Stimulated activated CD8-positive, alpha-beta memory T cell treated with anti-CD3 and anti-CD28 coated beads, Interleukin-7, amount 100 ng/mL, for 48 hours (primary cell): ENCODE measurements at places on chromosomes 5 and 9.

- DNase-seq = no peak
Observed at GRCh38 chr5:107363768-107364167, 307.0 kb downstream of the EFNA5 start.

DNA sequence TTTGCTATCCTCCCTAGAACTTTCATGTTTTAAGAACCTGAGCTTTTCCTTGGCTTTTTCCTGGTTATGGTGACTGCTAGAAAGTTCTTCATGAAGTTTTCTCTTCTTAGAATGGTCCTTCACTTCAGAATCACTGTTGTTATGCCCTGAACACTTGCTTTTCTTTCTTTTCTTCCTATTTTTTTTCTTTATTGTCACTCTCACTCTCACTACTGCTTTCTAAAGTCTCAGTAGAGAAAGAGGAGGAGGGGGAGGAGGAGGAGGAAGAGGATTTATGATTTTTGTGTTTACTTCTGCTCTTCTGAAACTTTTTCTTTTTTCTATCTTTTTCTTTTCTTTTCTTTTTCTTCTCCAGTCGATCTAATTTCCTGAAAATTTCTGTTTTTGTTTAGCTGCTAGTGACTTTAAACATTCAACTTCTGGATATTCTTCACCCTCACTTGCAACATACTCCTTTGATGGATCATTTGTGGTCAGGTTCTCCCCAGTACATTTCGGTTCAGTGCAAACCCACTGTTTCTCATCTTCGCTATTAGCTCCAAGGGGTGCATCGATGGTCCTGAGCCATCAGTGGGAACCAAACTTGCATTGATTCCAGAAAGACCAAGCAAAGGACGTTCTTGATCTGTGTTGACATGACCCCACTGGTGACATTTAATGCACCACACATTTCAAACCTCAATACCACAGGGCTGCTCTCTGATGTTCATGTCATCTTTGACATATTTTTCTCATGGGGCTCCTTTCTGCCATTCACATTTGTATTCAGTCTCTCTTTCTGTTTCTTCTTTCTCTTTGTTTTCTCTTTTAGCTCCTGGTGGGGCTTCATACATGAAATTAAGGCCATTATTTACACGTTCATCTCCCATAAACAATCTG, 81.6 kb upstream of the HAND1 start:
- DNase-seq = no peak

- DNase-seq = no peak
Observed at GRCh38 chr5:158485047-158485446, 614.7 kb downstream of the EBF1 start.

- DNase-seq = no peak
Observed at GRCh38 chr9:35669331-35670145, 4.2 kb upstream of the CA9 start.

DNA sequence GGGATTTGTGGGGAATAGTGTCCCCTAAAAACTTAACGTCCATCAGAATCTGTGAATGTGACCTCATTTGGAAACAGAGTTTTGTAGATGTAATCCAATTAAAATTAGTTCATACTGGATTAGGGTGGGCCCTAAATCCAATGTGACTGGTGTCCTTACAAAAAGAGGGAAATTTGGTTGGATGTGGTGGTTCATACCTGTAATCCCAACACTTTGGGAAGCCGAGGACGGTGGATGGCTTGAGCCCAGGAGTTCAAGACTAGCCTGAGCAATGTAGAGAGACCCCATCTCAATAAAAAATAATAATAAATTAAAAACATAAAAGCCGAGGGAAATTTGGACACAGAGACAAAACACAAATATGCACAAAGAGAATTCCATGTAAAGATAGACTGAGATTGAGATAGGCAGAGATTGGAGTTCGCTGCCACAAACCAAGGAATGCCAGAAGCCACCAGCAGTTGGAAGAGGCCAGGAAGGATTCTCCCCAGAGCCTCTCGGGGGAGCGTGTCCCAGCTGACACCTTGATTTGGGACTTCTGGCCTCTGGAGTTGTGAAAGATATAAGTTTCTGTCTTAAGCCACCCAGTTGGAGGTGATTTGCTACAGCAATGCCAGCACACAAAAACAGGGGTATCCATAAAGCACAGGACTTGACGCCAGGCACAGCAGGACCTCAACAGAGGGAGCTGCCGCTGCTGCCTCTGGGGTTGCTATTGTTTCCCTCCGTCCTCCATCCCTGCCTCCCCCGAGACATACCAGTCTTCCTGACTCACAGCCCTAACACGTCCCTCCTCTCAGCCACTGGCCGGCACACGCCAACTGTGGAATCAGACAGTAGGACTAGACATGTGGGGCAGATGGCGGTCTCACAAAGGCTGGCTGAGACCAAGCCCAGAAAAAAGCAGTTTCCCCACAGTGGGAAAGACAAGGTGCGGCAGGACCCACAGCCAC, 73.8 kb upstream of the IL17B start:
- no peak for DNase-seq

GRCh38 chr5:90334741-90335140, 74.8 kb downstream of the CETN3 start:
- no peak for DNase-seq

DNA sequence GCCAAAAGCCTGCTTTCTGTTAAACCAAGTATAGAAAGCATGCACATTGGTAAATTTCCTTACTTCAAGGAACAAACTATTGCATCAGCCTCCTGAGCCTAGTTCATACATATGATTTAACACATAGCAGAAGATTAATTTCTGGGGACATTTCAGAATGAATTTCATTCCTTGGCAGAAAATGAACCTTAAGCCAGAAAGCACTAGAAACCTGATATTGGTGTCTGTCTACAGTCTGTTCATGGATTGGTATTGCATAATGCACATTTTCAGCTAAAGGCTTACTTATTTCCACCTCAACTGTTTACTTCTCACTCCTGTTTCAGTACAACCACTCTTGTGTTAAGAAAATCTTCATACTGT, 1471.8 kb upstream of the NUDT12 start:
- no peak for DNase-seq

- DNase-seq = no peak
Observed at GRCh38 chr5:179375236-179375685, 30.0 kb upstream of the ADAMTS2 start.

DNA sequence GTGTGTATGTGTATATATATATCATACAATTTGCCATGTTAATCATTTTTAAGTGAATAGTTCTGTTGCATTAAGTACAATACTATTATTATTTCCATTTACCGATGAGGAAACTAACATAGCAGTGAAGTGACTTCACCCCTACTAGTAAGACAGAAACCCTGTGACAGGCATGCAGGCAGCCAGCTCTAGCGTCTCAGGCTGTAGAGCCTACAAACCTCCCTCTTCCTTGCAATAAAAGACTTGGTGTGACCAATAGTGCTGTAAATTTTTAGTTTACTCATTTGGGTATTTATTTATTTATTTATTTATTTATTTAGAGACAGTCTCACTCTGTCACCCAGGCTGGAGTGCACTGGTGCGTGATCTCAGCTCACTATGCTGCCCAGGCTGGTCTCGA, 24.7 kb downstream of the FNBP1 start:
- no peak for DNase-seq

DNA sequence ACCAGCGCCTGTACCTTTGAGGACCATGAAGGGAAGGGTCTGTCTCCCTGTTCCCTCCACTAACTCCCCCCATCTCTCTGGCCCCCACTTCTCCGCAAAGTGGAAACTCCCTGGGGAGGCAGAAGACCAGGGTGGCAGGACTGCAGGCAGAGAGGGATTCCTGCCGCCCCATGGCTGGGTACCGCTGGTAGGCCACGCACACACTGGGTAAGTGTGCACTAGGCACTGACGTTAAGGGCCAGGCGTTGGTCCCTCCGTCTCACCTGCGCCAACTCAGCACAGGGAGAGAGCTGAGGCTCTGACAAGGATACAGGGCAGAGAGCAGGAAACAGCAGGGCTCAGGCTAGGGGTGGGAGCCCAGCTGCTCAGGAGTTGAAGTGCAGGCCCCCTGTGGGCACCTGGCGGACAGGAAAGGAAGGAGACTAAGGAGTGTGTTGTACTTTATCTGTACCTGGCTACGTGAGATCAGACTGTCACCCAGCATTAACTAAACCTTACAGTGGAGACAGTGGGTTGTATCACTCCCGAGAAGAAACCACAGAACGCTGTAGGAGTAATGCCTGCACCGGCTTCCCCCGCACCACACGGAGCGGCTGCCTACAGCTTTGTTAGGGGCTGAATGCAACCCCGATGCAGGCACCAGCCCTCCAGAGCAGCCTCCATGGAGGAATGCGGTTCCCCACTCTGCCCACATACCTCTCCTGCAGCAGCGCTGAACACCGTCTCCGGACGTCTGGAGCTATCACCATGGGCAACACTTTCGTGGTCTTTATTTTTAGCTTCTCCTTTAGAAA, 34.2 kb upstream of the CLPTM1L start:
- DNase-seq = no peak

- no peak for DNase-seq
Observed at GRCh38 chr5:24388448-24388847, 256.3 kb downstream of the CDH10 start.

GRCh38 chr5:159933531-159934485, 17.5 kb downstream of the ADRA1B start:
- no peak for DNase-seq

GRCh38 chr9:109499093-109499630, 1.1 kb upstream of the PTPN3 start:
- no peak for DNase-seq

DNA sequence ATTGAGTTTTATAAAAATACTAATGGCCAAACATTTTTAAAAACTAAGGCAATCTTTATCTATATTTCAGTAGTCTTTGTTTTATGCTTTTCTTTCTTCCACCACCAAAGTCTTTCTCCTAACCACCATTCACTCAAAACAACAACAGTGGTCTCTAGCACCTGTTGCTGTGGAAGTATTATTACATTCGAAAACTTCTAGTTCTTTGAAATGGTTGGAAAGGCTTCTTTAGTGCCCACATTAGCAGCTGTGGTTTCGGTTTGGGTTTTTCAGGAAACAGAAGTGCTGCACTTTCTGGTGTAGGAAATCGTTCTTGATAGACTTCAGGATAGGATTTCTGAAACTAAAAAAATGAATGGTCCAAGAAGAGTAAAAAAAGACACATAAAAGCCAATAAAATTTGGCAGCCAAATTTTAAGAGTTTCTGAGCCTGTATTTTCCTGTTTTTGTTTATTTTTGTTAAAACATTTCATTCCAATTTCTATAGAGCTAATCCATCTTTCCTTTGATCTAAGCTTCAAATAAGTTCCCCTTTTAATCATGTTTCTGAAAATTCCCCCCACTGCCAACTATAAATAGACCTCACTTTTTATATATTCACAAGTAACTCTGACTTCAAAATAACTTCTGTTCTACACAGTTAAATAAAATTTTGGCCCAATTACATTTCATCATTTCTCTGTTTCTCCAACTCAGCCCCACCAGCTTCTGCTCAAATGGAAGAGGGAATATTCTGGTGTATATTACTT, 102.2 kb downstream of the DEPDC1B start:
- DNase-seq = no peak

DNA sequence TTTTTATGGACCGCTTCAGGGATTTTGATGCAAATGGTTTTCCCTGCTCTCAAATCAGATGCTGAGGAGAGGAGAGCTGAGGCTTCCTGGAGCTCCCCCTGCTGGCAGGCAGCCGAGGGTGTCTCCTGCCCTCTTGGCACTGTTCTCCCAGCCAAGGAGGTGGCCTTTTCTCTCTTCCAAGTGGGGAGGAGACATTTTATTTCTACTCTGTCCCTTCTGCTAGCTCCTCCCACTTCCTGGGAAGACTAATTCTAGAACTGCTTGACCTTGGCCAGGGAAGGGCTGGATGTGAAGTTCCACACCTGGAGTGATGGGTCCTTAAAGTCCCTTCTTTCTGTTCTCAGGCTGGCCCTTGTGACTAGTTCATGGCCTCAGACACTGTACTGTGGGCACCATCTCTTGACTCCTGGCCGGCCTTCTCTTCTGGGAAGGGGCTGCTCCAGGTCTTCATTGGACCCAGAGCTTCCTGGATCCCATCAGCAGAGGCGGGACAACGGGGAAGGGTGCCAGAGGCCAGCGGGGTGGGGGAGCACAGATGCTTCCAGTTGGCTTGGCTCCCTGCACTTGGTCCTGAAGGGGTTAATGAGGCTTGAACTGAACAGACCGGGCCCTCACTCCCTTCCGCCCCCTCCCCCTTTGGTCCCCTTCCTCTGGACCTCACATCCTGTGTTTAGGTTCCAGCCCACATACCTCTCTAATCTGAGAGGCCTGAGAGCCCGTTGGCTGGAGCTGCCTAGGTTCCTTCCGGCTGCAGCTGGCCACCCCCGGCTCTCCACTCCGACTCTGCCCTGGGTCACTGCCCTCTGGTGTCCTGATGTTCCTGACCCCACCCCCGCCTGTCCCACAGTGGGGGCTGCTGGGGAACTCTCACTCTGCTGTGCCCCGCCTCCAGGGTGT, 32.1 kb downstream of the PTPA start:
- peak; percentile 41 for DNase-seq

- no peak for DNase-seq
Observed at GRCh38 chr5:106006242-106006641, 1664.5 kb downstream of the EFNA5 start.

DNA sequence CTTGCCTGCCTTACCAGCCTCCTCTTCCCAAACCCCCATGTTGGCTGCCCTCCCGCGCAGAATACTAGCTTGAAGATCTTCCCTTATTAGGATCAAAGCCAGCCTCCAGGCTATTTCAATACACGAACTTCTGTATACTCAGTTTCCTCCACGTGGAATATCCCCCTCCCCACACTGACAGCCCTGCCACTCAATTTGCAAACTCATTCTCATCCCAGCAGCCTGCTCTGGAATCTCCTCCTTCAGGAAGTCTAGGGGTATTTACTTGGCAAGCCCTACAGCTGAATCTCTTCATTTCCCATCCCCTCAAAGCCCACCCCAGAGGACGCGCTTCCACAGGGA, 157.0 kb upstream of the SMIM23 start:
- DNase-seq = no peak

DNA sequence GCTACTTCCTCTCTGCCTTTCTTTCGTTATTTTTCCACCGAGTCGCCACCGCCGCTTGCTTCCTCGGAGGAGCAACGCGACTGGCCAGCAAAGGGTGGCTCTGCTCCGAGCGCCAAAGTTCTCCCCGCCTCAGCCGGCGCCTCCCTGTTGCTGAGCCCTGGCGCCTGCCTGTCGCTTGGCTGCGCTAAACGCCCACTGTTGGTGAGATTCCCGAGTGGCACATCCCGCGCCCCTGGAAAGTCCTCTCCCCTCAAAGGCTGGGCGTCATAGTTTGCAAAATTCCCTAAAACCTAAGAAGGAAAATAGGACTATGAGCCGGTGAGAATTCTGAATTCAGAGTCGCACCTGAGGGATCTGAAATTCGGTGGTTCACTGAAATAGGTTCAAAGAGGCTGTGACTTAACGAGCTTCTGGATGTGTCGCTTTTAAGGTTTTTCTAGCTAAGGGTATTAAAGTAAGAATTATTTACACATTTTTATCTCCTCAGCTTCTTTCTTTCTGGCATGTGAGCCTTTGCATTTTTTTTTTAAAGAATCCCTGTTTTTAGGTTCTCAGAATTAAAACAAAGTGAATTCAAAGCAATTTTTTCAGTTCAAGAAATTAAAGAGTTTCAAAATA, at the start of gene GRIN3A:
Gene GRIN3A (minus strand): TSS at position 82 of the 618 bp plus-strand sequence. CDS start 668 bp downstream, outside the sequence.
- DNase-seq = no peak

GRCh38 chr5:127826011-127826410, 122.8 kb downstream of the CCDC192 start:
- no peak for DNase-seq

- no peak for DNase-seq
Observed at GRCh38 chr5:40606077-40606765, 73.5 kb upstream of the PTGER4 start.

GRCh38 chr9:21030389-21031035, 928 bp downstream of the HACD4 start:
- no peak for DNase-seq

GRCh38 chr5:172855597-172856292, 21.7 kb downstream of the ERGIC1 start:
- no peak for DNase-seq

GRCh38 chr5:106658150-106658549, 1012.6 kb downstream of the EFNA5 start:
- DNase-seq = no peak
